ENCODE measurements at places on chromosomes 12 and 14.

DNA sequence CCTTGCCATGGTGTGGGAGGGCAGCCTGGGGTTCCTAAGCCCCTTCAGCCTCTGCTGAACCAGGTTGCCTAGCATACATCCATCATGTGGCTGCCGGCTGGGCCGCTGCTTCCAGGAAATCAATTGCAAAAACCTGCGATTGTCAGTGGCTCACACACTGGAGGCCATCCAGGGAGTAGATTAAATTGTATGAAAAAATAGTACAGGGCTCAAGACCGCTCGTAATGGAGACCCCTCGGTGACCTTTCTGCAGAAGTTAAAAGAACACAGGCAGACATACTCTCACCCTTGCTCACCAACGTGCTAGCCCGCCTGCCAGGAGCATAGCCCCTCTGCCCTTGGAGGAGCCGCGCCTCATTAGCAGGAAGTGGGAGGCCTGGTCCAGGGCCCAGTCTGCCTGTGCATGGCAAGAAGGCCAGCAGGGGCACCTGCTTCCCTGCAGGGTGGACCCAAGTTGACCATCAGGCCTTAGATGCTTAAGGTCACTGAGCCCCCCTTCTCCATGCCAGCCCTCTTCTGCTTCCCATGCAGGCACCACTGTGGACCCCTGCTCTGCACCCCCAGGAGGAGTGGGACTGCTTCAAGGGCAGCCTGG, 31.4 kb upstream of the CIPC start:
- no peak for DNase-seq

GRCh38 chr14:92670160-92670559, 78.3 kb downstream of the LGMN start:
- DNase-seq = no peak

GRCh38 chr12:14621826-14622225, 54.1 kb upstream of the PLBD1 start:
- no peak for DNase-seq

GRCh38 chr12:93230326-93230720, 147.4 kb upstream of the NUDT4 start:
- DNase-seq = no peak

DNA sequence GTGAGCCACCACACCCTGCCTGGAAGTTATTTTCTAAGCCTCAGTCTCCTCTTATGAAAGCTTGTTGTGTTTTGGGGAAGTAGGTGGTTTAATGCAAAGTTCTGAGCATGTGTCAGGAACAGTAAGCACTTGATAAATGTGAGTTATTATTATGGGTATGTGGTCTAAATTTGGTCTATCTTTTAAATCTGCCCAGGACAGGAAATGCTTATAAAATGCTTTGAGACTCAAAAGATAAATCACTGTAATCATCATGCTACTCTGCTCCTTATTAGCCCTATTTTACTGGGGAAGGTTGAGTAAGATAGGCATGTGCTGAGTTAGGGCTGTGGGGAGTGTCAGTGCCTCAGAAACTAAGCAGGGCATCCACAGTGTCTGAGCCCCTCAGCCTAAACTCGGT, 13.1 kb upstream of the SRSF5 start:
- no peak for DNase-seq

DNA sequence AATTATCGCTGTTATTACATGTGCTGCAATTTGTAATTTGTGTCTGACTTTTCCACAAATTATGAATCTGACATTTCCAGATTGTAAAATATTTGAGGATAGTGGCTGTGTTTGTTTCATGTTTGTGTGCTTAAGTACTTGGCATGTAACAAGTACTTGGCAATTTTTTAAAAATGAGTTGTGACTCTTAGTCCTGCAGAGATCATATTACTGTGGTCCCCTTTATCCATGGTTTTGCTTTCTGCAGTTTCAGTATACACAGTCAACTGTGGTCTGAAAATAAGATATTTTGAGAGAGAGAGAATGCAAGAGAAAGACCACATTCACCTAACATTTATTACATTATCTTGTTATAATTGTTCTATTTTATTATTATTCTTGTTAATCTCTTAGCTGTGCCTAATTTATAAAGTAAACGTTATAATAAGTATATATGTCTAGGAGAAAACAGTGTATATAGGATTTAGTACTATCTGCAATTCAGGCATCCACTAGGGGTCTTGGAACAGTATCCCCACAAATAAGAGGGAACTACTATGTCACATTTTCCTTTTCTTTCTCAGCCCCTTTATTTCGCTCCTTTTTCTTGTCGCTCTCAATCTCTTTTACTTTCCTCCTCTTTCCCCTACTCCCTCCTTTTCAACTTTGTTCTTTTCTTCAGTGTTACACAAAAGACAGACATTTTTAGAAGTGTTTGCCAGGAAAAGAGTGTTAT, 176.1 kb downstream of the FUT8 start:
- DNase-seq = no peak

DNA sequence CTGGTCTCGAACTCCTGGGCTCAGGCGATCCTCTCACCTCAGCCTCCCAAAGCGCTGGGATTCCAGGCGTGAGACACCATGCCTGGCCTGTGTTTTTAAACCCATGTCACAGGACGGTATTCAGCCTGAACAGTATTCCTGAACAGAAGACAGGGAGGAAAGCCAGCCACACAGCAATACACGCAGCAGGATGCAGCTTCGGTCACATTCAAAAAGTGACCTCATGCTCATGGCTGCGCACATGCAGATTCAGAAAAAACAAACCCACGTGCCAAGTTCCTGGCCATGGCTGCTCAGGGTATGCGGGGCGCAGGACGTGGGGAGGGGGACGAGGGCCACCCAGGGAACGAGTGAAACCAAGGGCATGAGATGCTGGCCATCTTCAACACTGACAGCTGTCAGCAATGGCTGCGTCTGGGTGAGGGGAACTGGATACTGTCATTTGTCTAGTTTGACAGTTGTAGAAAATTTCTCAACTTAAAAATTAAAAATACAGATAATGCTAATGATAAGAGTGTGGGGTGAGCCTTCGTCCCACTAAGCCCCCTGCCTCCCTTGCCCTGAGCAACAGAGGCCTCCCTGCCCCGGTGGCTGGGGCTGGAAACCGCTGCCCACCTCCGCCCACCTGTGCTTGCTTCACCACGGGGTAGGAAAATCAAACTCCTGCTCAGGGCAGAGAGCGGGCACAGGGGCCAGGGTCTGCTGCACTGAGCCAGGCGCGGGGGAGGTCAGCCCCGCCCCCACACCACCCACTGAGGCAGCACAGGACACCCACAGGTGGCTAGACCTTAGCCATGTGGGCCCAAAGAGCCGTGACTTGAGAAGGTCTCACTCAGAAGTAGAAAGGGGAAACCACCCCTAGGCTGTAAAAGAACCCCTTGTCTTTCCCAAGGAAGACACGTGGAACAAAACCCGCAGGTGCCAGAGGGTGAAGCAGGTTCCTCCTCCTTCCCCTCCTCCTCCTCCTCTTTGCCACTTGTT, 84.2 kb downstream of the SCARB1 start:
- no peak for DNase-seq

- no peak for DNase-seq
Observed at GRCh38 chr12:88520436-88520820, 59.8 kb downstream of the KITLG start.

DNA sequence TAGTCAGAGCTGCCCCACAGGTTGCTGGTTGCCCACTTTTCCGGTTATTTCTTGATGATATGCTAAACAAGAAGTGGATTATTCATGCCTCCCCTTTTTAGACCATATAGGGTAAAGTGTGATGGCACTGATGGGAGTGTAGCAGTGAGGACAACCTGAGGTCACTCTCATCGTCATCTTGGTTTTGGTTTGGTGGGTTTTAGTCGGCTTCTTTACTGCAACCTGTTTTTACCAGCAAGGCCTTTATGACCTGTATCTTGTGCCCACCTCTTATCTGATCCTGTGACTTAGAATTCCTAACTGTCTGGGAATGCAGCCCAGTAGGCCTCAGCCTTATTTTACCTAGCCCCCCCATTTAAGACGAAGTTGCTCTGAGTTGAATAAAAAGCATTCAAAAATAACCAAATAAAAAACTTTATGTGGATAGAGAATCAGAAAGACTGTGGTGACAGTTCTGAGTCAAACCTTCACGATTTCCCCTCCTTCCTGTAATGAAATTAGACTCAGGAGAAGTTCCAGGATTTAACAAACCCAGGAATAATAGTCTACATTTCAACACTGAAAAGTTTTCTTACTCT, 144.2 kb downstream of the PAWR start:
- no peak for DNase-seq

DNA sequence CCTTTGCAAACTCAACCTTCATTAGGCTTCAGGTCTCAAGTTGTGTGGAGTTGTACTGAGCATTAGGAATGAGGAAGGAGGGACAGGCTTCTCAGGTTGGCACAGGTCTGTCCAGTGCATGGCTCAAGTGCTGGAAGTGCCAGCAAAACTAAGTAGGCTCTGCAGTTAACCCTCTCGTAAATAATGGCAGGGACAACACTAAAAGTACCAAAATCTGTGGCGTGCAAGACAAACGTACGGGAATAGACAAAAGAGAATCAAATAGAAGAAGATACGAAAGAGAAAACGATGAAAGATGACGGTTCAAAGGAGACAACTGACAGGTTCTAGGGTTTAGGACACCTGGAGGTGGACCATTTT, 612 bp downstream of the TRAPPC6B start:
- no peak for DNase-seq

GRCh38 chr12:34304001-34304400, 281.7 kb downstream of the ALG10 start:
- no peak for DNase-seq

DNA sequence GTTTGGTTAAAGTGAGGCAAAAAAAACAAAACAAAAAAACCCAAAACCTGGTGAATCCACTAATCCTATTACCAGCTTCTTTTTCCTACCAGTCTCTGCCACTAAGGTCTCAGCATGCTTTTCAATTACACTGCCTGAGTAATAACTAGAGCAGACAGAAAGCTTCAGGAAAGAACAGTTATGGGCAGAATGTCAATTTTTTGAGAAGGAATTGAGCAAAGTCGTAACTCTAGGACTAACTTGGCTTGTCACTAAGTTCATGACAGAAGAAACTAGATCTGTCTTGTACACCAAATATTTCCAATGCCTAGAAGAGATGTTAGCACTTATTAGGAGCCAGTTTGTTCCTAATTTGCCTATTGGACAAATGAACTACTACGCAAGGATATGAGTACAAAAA, 148.8 kb upstream of the CNOT2 start:
- no peak for DNase-seq

GRCh38 chr14:102408724-102409123, 46.0 kb downstream of the TECPR2 start:
- no peak for DNase-seq

DNA sequence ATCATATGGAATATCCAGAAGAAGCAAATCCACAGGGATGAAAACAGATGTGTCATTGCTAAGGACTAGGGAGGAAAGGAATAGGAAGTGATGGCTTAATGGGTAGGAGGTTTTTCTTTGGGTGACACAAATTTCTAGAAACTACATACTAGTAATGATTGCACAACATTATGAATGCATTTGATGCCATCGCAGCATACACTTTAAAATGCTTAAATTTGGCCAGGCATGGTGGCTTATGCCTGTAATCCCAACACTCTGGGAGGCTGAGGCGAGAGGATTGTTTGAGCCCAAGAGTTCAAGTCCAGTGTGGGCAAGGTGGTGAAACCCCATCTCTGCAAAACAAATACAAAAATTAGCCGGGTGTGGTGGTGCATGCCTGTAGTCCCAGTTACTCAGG, 1370.8 kb downstream of the AACS start:
- no peak for DNase-seq

DNA sequence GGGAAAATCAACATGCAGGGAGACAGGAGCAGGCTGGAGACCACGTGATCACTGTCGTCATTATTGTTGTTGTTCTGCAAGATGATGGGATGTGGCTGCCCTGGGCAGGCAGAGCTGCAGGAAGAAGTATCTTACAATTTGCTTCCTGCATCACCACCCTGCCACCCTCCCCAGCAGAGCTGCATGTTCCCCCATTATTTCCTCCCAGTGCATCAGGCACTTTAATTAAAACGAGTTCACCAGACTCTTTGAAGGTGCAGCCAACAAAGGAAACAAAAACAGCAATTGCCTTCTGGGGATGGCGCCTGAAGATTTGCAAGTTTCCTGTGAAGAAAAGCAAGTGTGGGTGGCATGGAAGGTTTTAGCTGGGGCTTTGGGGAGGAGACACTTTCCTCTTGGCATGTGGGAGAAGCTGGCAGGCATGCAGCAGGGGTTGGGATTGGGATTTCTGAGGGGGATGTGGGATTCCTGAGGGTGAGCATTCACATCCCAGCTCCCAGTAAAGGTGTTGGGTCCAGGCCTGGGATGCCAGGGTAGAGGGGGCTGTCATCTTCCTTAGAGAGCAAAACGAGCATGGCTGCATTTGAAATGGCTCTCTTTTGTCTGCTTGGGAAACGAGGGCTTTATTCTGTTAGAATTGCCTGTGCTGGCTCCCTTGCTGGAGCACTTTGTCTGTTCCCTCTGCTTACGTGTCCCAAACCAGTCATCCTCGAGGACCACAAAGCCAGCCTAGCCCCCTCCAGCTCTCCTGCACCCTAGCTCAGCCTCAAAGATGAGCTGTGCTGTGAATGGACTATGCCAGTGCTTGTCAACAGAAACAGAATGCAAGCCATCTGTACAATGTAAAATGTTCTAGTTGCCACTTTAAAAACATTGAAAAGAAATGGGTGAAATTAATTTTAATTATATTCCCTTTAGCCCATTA, 11.5 kb upstream of the C14orf132 start:
- DNase-seq = no peak

DNA sequence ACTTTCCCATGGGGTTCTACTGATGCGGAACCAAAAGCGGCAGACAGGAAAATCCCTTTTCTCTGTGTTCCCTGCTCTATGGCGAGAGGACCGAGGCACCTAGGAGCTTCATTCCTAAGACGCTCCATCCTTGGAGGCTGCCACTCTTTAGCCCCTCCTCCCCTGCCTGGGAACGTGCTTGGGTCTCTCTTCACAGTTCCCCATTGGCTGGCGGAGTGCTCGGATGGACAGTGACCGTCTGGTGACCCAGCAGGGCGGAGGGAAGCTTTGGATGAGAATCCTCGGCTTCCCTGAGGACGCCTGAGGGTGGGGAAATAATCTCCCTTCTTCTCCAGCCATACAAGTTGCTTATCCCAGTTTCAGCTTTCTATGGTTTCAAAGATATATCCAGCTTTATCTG, 37.3 kb downstream of the KCNA5 start:
- no peak for DNase-seq

All from AML-193 (cell line).